Effector memory CD4-positive, alpha-beta T cell (primary cell): ENCODE measurements at places on chromosomes 6 and 20.

DNA sequence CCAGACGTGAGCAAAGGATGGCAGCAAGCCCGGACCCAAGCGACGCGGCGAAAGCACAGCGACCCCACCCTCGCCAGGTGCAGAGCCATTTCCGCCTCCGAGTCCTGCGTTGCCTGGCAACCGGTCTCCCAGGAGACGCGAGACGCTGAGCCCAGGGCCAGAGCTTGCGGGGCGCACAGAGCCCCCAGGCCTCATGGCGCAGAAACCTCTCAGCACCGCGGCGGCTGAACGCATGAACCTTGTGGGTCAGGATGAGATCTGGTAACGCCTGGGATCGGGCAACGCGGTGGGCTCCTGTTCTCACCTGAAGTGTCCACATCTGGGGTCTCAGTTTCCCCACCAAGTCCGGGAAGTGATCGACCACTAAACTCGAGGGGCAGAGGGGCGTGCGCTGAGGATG, 77.7 kb downstream of the ANKRD60 start:
- no peak for DNase-seq

DNA sequence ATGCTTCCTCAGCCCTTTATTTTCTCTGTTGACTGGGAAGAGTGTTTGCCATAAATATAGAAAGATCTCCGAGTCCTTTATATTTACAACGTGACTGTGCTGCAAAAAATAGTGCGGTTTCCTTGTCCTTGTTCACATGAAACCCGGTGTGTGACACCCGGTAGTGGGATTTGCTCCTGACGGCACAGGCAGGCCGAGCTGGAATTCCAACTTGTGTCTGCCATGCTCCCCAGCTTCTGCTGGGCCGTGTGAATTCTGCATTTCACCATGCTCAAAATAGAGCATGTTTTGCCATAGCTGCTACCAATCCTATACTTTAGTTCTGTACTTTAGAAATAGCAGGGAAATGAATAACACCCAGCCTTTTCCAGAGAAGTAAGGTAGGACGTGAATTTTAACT, 60.3 kb upstream of the PDE10A start:
- no peak for DNase-seq

DNA sequence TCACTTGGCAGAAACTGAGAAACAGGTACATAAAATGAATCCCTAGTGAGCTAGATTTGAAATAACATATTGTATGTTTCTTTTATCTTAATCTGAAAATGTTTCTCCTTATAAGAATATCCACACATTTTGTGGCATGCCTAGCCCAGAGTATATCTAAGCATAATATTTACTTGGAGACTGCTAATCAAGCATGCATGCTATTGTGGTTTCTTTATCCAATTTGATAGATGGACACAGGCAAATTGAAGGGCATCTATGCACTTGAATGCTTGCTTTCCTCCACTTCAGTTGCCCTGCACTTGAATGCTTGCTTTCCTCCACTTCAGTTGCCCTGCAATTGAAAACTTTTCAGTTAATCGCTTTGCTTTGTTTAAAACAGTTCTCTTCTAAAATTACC, 729.8 kb downstream of the TBC1D32 start:
- DNase-seq: no peak

- no peak for DNase-seq
These were observed 54.4 kb downstream of the JAG1 start for GRCh38 chr20:10619427-10619826.

GRCh38 chr6:52361414-52361944, 472 bp upstream of the PAQR8 start:
- DNase-seq: peak; percentile 16
